ENCODE measurements at places on chromosomes 5 and 9.

- peak; percentile 37 for DNase-seq
Measured at GRCh38 chr5:140794595-140795258, at the start of gene PCDHA2. TSS of gene PCDHA2 (plus strand) at chr5:140794852.

DNA sequence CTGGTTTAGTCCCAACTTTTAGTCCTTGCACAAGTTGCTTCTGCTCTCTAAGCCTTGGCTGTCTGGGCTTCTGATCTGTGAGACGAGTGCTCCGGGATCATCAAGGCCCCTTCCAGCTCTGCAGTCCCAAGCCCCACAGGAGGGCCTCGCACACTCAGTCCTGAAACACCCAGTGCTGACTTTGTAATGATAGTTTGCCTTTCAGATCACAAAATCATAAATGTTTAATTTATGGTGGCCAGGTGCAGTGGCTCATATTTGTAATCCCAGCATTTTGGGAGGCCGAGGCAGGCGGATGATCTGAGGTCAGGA lies 95.9 kb upstream of the SLC25A48 start:
- no peak for DNase-seq

- DNase-seq, result no peak
Measured at GRCh38 chr5:945691-946551, 53.2 kb downstream of the TRIP13 start.

- DNase-seq, result no peak
Measured at GRCh38 chr9:136571531-136571930, 25.7 kb upstream of the NOTCH1 start.

- DNase-seq, result no peak
Measured at GRCh38 chr9:96567203-96567700, 52.4 kb downstream of the CDC14B start.

- no peak for DNase-seq
Measured at GRCh38 chr9:106277966-106278365, 583.6 kb downstream of the TMEM38B start.

DNA sequence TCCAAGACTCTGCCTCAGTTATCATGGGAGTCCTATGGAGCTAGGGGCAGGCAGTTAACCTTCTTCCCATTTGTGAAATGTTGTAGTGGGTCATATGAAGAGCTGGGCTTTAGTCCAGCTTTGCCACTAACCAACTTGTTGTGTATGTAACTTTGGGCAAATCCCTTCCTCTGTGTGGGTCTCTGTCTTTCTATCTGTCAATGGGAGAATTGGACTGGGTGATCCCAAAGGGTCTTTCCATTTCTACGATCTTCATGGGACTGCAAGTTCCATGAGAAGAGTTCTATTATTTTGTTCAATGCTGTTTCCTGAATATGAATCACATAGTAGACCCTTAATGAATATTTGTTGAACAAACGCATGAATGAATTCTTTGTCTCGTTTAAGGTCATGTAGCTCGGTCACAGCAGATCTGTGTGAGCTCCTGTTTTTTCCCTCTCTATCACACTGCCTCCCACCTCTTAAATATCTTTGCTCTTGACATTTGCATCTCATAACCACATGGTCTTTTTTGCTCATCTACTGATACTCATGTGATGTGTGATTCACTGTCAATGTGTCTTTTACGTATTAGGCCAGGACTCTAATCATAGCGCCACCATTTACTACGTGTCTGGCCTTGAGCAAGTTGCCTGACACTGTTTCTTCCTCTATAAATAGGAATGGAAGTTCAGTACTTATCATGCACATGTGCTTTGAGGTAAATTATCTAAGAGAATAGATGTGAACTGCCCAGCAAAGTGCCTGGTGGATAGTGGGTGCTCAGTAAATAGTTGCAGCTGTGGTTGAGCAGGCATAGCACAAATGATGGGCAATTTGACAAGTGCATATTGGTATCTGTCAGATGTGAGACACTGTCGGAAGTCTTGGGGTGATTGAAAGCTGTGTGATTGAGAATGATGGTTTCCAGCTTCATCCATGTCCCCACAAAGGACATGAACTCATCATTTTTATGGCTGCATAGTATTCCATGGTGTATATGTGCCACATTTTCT lies 37.4 kb downstream of the PTTG1 start:
- no peak for DNase-seq

DNA sequence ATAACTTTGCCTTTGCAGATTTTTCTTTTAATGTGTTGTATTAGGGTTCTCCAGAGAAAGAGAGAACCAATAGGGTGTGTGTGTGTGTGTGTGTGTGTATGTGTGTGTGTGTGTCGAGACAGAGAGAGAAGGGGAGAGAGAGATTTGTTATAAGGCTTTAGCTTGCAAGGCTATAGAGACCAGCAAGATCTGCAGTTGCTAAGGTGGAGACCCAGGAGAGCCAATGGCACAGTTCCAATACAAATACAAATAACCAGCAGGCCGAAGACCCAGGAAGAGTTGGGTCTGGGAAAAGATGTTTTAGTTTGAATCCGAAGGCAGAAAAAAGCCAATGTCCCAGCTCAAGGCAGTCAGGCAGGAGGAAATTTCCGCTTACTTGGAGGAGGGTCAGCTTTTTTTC lies 23.0 kb downstream of the TMOD1 start:
- no peak for DNase-seq

- no peak for DNase-seq
Measured at GRCh38 chr9:83013867-83014605, 48.9 kb downstream of the RASEF start.

GRCh38 chr9:133470427-133470924 lies 8.4 kb downstream of the SLC2A6 start:
- DNase-seq, result no peak

GRCh38 chr5:174324680-174325079 lies 279.2 kb downstream of the NSG2 start:
- DNase-seq, result no peak

DNA sequence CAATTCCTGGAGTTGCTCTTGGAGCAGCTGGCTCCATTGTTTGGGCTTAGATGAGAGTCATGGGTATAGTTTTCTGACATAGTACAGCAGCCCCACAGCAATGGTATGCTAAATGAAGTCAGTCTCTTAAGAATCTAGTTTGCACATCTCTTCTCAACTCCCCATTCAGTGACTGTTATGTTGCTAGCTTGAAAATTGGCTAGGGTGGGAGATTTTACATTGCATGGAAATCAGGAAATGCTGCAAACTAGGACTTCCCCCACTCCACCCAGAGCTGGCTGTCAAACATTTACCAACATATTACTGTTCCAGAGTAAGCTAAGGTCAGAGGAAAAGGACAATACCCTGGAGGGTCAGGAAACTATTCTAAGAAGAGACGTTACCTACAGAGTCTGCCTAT lies 17.6 kb upstream of the FCHO2 start:
- DNase-seq, result no peak

DNA sequence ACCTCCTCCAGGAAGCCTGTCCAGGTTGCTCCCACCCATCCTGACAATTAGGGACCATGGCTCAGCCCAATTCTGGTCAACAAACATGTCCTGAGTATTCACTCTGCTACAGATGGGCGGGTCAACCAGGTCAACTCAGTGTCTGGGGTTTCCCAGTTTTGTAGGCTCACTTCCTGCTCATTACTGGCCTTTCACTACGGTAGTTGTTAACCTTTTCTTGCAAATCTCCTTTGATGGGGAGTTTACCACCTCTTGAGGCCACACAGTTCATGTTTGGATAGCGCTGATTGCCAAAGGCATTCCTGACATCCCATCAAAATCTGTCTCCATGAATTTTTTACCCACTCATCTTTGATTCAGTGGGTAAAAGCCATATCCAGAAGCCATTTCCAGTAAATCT lies 13.8 kb downstream of the TMEM8B start:
- no peak for DNase-seq

- no peak for DNase-seq
Measured at GRCh38 chr5:180640861-180641565, 8.4 kb downstream of the FLT4 start.

- DNase-seq, result no peak
Measured at GRCh38 chr5:134626369-134627014, 6.1 kb downstream of the SAR1B start.

- no peak for DNase-seq
Measured at GRCh38 chr5:6781716-6782115, 68.5 kb downstream of the TENT4A start.

- no peak for DNase-seq
Measured at GRCh38 chr9:112752334-112753125, 2.0 kb downstream of the SNX30 start.

- DNase-seq, result no peak
Measured at GRCh38 chr9:136723989-136724388, 11.6 kb downstream of the DIPK1B start.

DNA sequence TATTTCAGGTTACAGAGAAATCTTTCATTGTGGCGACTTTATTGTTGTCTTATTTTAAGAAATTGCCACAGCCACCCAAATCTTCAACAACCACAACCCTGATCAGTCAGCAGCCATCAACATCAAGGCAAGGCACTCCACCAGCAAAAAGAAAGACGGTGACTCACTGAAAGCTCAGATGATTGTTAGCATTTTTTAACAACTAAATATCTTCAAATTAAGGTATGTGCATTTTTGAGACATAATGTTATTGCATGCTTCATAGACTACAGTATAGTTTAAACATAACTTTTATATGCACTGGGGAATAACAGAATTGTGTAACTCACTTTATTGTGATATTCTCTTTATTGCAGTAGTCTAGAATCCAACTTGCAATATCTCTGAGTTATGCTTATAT lies 263.4 kb downstream of the TMEM232 start:
- no peak for DNase-seq

DNA sequence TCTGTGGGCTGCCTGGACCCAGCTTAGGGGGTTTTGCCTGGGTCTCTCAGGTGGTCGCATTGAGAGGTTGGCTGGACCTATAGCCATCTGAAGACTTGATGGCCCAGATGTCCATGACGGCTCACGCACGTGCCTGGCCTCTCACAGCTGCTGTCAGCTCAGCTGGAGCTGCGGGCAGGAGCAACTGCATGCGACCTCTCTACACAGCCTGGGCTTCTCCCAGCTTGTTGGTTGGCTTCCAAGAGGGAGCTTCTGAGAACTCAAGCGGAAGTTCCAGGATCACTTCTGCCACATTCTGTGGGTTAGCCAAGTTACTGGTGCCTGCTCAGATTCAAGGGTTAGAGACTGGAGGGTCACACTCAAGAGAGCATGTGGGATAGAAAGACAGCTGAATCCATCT lies 99.2 kb downstream of the DAPK1 start:
- DNase-seq, result no peak

GRCh38 chr9:101094686-101095085 lies 66.2 kb downstream of the PLPPR1 start:
- DNase-seq, result no peak

- DNase-seq, result no peak
Measured at GRCh38 chr5:170747357-170747756, 36.2 kb upstream of the GABRP start.

GRCh38 chr5:24714746-24715145 lies 70.0 kb upstream of the CDH10 start:
- DNase-seq, result no peak

GRCh38 chr5:131644822-131645221 lies 9.8 kb upstream of the RAPGEF6 start:
- no peak for DNase-seq

DNA sequence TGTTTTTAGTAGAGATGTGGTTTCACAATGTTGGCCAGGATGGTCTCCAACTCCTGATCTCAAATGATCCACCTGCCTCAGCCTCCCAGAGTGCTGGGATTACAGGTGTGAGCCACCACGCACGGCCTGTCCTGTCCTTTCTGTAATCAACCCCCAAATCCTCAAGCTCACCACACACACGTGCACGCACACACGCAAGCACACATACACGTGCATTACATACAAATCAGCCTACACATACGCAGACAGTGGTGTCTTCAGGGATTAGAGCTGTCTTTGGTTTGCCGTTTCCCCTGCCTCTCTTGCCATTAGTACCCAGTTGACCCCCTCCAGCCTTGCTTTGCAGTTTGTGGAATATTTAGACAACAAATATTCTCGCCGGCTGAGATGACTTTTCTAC lies 6.5 kb downstream of the GLT6D1 start:
- no peak for DNase-seq

DNA sequence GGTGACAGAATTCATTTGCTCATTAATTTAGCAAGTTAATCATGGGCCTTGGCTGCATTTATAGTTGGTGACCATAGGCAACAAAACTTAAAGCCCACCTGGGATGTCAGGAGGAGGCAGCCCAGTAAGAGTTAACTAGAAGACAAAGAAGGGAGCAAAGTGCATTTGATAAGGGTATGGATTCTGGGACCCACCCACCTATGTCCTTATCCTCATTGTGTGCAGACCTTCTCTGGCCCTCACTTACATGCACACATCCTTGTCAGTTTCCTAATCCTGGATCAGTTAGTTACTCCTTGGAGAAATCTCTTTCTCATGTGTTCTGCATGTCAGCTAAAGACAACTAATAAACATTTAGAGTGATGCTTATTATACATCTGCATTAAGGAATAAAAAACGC lies 24.6 kb downstream of the MEF2C start:
- no peak for DNase-seq

- no peak for DNase-seq
Measured at GRCh38 chr5:107301999-107302398, 368.7 kb downstream of the EFNA5 start.

Measured in NCI-H1930 (cell line).